ENCODE measurements at places on chromosomes 7 and 10.
A peak's percentile ranks its signal among the peaks of the same experiment; 100 is the strongest.

GRCh38 chr7:27172315-27172774, 1.8 kb downstream of the HOXA10 start:
- DNase-seq = no peak

- DNase-seq = no peak
These were observed 98.1 kb downstream of the SDHAF3 start for GRCh38 chr7:97215556-97215955.

GRCh38 chr7:51471210-51471980, 154.8 kb upstream of the COBL start:
- no peak for DNase-seq

GRCh38 chr7:23938937-23939552, 229.0 kb downstream of the STK31 start:
- peak; percentile 24 for DNase-seq

GRCh38 chr7:36264123-36264801, 111.2 kb downstream of the EEPD1 start:
- DNase-seq = no peak

DNA sequence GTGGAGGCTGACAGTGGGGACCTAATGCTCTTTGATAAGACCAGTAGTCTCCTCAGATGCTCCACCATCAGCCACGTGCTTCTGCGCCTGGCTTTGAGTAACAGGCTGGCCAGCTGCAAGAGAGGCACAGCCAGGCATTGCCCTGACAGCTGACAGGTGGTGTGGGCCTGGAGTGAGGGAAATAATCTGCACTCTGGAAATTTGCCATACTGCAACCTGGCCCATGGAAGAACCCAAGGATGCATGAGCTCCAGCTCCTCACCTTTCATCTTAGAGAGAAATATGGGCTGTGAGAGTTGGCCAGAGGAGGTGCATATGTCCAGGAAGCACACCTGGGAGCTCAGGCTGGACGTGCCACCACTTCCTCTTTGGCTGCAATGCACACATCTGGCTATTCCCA, 118.9 kb downstream of the PLXDC2 start:
- no peak for DNase-seq

DNA sequence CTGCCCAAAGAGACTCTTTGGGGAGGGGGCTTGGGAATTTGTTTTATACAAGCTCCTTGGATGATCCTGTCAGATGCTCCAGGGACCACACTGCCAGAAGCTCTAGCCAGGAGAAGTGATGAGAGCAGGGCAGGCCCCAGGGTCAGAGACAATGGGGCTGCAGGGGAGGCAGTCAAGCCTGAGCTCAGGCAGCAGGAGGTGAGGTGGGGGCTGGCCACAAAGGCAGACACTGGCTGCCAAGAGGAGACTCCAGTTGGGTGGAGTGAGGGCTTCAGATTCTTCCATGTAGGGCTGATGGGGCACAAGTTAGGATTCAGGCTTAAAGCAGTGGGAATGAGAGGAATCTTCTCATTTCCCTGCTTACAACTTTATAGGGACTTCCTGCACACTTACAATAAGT, 35.6 kb upstream of the LOXL4 start:
- no peak for DNase-seq

DNA sequence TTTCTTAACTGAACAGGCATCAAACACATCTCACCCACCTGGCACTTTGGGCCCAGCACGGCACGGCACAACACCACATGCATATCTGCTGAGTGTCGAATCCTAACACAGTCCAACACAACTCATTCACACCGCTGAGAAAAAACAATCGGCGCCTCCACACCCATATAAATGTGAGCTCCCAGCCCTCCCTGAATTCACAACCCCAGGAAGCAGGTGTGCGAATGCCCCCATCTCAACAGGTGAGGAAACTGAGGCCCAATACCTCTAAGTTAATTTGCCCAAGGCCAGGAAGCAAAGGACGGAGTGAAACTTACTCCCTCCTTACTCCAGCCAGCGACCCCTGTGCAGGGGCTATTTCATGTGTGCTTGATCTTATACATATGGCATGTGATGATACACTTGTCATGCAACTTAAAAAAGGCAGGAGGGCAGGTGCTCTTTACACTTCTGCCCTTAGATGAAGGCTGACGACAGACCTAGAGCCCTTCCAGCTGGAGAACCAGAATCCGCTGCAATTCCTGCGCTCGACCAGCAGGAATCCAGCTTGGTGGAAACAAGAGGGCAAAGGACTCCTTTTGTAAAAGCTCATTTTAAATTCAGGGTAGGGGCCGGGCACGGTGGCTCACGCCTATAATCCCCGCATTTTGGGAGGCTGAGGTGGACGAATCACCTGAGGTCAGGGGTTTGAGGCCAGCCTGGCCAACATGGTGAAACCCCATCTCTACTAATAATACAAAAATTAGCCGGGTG, 116.0 kb downstream of the LARP4B start:
- peak; percentile 16 for DNase-seq

DNA sequence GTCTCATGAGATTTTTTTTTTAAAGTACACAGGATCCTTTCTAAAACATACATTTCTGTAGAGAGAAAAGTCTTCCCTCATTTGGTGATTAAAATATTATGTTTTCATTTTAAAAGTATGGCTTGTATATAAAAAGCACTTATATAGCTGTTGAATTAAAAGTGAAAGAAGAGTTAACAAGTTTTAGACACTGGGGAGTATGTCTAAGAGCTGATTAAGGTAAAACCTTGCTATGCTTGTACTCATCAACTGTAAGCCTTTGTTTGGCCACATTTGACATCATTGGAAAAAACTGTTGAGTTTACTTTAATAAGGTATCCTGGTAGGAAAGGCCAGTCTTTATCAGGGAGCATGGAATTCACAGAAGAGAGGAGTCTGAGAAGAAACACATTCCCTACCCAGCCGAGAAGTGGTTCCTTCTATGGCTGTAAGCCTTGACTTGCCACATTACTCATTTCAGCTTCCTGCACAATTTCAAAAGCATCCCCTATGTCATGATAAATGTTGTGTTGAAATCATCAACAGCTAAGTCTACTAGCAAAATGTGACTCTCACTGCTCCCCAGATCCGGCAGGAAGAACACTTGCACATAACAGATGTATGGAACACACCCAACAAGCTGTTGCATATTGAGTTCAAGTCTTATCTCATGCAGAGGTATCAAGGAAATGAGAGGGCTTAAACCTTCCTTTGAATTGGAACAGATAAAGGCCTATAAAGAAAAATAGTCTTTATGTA, 171.8 kb upstream of the CDK1 start:
- DNase-seq = peak; percentile 95

DNA sequence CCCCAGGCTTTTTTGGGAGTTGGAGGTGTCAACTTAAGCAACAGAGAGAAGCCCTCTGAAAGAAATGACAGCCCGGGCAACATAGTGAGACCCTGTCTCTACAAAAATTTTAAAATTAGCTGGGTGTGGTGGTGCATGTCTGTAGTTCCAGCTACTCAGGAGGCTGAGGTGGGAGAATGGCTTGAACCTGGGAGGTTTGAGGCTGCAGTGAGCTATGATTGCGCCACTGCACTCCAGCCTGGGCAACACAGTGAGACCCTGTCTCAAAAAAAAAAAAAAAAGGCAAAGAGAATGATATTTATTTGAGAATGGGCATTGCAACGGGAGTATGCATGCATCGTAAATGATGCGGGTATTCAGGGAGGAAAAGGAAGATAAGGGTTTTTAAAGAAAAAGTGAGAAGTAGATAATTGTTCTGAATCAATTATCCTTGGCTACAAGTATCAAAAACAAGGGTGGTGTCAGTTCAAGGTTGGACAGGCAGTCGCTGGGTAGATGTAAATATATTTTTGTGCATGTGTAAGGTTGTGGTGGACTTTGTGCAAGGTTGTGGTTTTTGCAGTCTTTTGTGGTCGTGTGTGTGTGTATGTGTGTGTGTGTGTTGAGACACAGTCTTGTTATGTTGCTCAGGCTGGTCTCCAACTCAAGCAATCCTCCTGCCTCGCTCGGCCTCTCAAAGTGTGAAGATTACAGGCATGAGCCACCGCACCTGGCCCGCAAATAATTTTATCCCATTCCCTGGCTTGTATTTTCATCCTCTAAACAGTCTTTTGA, 65.6 kb downstream of the COL26A1 start:
- DNase-seq = no peak

DNA sequence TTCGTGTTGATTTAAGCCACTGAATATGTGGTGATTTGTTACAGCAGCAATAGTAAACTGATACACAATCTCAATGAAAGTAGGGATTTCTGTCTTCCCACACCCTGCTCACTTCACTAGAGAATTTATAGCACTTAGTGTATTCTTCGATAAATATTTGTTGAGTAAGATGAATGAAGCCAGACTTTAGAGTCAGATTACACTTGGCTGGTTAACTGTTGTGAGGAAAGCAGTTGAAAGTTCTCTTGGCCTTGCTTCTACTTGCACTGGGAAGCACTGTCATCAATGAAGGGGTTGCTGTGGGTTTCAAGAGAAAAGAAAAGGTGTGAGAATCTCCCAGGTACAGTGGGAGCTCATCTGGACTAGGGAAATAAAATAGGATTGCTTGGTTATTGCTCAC, 82.1 kb upstream of the IGFBP3 start:
- no peak for DNase-seq

DNA sequence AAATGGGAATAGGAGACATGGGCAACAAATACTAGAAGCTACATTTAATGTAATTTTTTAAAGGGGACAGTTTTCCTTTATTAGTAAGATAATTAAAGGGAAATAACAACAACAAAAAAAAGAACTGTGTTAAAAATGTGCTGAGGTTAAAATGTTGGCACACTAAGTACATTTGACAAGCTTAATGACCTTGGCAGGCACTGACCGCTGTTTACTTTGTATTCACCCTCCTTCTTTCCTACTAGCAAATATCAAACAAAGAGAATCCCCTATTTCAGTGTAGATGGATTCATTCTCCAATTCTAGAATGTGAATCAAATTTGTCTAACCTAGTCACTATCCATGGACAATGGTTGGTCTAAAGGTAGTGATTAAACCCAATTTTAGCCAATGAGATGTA, 77.5 kb upstream of the TOMM7 start:
- no peak for DNase-seq

GRCh38 chr7:94276795-94277194, 117.9 kb upstream of the COL1A2 start:
- DNase-seq = peak; percentile 72

GRCh38 chr7:158479021-158479663, 108.5 kb downstream of the PTPRN2 start:
- DNase-seq = no peak

DNA sequence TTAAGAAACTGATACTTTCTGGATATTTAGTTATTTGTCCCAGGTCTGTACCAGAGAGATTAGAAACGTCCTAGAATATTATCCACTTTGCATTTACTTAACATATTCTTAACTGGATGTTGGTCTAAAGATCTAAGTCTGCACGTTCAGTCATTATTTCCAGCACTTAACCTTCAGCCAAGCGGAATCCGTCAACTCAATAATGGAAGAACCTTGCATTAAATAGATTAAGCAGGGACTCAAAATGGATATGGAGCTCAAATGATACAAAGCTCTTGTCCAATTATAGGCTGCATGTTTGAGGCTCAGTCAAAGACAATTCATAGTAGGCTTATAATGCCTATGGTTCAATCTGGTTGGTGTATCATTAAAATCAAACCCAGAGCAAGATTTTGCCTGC, 162.9 kb downstream of the SEMA3D start:
- no peak for DNase-seq

GRCh38 chr10:107423903-107424302, 259.4 kb upstream of the SORCS1 start:
- DNase-seq = no peak
